ENCODE measurements at places on chromosomes 1 and 21.

- no peak for DNase-seq
These were observed 20.6 kb downstream of the CSF1 start for GRCh38 chr1:109931189-109931731.

DNA sequence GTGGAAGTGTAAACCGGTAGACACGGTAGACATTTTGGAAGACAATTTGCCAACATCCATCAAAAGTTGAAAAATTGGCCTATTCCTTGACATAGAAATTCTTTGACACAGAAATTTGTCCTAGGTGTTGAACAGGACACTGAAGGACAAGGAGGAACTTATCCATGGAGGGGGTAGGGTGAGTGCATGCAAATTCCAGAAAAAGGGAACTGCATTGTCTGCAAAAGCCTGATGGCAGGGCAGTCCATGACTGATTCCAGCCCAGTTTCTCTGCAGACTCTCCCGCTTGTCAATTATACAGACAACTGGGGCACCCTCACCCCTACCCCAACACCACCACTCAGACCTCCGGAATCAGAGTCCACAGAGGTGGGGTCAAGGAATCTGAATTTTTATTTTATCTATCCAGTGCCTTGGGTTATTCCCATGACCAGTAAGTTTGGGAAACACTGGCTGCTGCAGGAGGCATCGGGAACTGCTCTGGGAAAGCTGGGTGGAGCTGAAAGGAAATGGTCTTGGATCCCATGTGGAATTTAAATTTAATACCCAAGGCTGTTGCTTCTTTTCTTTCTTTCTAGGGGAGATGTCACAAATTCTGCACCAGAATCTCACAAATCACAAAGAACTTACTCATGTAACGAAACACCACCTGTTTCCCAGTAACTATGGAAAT lies 103.3 kb upstream of the SLC45A1 start:
- no peak for DNase-seq

DNA sequence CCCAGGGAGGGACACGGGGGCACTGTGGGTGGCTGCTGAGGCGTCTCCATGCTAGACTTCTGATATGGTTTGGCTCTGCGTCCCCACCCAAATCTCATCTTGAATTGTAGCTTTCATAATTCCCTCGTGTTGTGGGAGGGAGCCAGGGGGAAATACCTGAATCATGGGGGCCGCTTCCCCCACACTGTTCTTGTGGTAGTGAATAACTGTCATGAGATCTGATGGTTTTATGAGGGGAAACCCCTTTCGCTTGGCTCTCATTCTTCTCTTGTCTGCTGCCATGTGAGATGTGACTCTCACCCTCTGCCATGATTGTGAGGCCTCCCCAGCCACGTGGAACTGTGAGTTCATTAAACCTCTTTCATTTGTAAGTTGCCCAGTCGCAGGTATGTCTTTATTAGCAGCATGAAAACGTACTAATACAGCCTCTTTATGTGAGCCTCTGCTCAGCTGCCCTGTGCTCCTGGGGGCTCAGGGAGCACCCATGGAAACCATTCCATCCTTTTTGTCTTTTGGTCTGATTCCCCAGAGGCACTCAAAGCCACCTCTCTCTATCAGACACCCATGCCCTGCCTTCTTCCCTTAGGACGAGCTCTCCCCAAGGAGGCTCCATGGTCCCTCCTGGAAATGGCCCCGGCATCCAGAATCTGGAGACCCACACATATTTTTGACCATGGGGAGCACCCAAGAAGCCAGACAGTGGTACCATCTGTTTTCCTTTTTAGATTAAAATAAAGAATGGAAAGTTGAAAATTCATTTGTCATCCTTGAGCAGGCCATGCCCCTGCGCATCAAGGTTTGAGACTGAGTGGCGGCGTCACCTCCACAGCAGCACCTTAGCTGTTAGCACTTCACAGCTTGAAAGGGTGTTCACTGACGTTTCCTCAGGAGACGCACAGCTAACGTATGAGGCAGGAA lies 65.9 kb upstream of the FAM20B start:
- DNase-seq, result no peak

DNA sequence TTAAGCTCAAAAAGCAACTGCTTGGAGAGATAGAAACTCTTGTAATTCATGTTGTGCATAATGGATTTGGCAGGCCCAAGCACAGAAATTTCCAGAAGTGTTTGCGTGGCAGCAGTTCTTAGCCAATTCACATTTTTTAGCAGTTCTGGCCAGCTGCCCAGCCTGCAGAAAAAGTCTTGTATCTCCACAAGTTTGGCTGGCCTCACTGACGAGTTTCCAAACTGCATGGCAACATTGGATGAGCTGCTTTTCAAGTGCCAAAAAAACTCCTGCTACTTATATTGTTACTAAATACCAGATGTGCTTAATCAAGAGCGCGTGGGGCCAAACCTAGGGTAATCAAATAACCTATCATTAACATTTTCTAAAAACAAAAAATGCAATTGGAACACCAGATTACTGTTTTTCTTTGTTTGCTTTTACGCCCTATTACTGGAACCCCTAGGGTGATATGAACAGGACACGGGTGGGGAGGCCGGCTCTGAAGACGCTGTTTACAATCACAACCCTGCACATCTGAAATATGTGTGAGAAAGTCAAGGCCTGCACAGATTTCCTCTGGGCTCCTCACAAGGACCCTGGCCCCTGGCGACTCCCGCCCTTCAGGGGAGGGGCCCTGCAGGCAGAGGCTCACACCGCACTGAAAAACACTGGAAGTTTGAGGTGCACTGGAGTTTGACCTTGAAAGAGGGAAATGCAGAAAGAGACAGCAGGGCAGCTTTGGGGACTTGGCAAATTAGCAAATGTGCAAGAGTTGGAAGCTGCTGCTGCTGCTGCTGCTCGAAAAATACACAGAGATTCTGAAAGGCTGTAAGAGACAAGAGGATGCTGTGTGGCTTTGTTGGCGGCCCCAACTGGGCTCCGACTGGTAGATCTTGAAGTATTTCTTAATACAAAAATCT lies 55.2 kb upstream of the TARBP1 start:
- peak; percentile 85 for DNase-seq

GRCh38 chr21:41961282-41961701 lies 7.5 kb upstream of the C2CD2 start:
- no peak for DNase-seq

DNA sequence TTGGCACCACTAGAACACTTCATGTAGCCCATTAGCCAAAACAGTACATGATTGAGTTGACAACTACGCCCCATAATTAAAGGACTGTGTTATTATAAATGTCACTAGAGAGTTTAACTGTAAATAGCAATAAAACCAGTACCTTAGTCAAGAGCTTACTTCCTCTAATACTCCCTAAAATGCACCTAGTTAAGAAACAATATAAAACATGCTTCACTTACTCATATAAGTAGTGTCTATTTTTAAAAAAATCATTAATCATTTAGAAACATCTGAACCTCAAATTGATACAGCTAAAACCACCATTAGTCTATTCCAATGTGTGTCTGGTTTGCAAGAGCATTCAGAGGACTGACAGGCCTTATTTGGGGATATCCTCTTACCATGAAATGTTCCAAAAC lies 25.3 kb downstream of the PTP4A2 start:
- DNase-seq, result no peak

DNA sequence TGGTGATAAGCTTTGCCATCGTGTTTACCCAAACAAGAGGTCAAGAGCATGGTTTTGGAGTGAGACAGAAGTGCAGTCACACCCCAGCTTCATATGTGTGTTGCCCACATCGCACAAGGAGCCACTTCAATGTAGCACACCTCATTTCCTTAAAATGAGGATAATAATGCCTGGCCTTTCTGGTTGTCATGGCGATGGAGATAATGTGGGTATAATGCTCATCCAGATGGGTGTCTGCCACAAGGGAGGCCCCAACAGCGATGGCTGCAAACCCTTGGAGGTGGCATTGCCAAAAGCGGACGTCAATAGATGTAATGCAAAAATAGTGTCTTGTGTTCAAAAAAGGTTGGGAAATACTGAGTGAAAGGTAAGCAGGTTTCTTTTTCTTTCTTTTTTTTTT lies 83.1 kb upstream of the AJAP1 start:
- no peak for DNase-seq

- no peak for DNase-seq
These were observed 7.8 kb downstream of the TNFRSF18 start for GRCh38 chr1:1198423-1199140.
